ENCODE measurements at places on chromosomes 2 and 18. TPM values are rescaled to one million over a fixed set of nuclear protein-coding genes. Genes with fewer than 3 reads are reported as not detected.
A peak's percentile ranks its signal among the peaks of the same experiment; 100 is the strongest.

FBXO11 gene
- 43.5 TPM for total RNA-seq

SIX3 gene
- total RNA-seq, result not detected

GKN1 gene
- total RNA-seq, result not detected

TBR1 gene
- 0.48 TPM for total RNA-seq

ECEL1 gene
- total RNA-seq, result 1.6 TPM

KLHL14 gene
- total RNA-seq, result 69.8 TPM

IER3IP1 gene
- total RNA-seq, result 8.2 TPM

CCDC102B gene
- total RNA-seq, result 8.2 TPM

- H3K27ac ChIP-seq, result no peak overlapping the region
- no peak for DNase-seq
- peaks cover 2% of the 10 kb centered on the region for H3K36me3 ChIP-seq
Observed at GRCh38 chr2:74317701-74318100, 25.5 kb downstream of the SLC4A5 start.

DNA sequence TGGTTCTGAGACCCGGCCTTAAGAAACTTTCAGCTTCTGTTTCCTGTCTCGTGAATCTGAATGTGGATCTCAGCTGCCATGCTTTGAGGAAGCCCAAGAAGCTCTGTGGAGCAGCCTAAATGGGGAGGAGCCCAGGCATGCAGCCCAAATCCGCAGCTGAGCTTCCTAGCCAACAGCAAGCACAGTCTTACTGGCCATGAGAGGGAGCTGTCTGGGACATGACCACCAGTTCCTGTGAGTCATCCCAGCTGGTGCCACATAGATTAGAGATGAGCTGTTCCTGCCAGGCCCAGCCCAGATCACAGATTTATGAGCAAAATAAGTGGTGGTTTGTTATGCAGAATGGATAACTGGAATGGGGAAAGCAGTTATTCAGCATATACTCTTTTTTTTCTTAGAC is 224.4 kb upstream of the APCDD1 start:
- no peak overlapping the region for H3K27ac ChIP-seq
- no peaks in the 10 kb centered on the region for H3K27me3 ChIP-seq
- H3K4me1 ChIP-seq, result no peaks in the 10 kb centered on the region
- H3K4me3 ChIP-seq, result no peak overlapping the region
- DNase-seq, result peak; percentile 89

GRCh38 chr2:73920577-73921545 is 5.8 kb upstream of the DGUOK start:
- H3K4me1 ChIP-seq, result no peaks in the 10 kb centered on the region
- DNase-seq, result peak; percentile 26
- peaks cover 11% of the 10 kb centered on the region for H3K27me3 ChIP-seq

- H3K36me3 ChIP-seq, result no peaks in the 10 kb centered on the region
- H3K4me3 ChIP-seq, result no peak overlapping the region
- no peak overlapping the region for H3K27ac ChIP-seq
- no peaks in the 10 kb centered on the region for H3K4me1 ChIP-seq
- no peaks in the 10 kb centered on the region for H3K27me3 ChIP-seq
Observed at GRCh38 chr2:102417946-102418345, 5.0 kb upstream of the IL18RAP start.

DNA sequence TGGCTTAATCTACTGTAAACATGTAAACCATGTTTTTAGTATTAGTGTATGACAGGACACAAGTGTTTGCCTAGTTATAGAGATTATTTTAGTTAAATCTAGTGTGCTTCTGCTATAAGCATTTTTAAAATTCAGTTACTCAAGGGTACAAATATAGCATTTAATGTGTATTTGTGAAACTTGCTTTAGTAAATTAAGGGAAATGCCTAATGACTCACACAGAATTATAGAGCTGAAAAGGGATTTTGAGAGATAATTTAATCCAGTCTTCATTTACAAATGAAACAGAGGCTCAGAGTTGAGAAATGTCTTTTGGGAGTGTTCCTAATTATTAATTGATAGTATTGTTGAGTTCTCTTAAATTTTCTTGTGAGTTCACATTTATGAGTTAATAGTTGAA is 8.2 kb downstream of the ACTR3 start:
- no peaks in the 10 kb centered on the region for H3K36me3 ChIP-seq

DNA sequence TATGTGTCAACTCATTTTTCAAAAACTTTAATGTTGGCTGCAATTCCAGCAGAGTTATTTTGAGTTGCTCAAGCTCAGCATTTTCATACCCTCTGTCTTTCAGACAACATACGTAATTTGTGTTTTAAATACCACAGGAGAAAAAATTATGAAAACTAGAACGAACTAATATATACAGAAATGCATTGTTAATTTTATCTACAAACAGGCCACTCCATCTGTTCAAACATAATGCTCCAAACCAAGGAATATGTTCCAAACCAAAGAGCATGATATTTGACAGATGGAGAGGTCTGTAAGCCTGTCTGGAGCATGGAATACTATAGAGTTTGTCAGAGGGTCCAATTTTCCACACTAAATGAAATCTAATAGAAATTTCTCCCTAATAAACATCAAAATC is 536.2 kb upstream of the FSIP2 start:
- H3K4me3 ChIP-seq, result no peak overlapping the region
- no peaks in the 10 kb centered on the region for H3K36me3 ChIP-seq

DNA sequence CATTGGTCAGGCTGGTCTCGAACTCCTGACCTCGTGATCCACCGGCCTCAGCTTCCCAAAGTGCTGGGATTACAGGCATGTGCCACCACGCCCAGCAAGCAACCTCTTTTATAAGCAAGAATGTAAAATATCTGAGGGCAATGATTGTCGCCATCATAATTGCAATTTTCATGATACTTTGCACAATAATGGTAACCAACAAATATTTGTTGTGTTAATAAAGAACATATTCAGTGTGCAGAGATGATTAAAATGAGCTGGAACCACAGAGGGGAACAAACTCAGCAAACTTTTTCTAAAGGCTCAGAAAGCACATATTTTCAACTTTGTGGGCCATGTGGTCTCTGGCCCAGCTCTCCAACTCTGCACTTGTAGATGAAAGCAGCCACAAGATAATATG is 115.2 kb upstream of the SIX2 start:
- no peaks in the 10 kb centered on the region for H3K4me1 ChIP-seq
- H3K4me3 ChIP-seq, result no peak overlapping the region
- H3K27me3 ChIP-seq, result no peaks in the 10 kb centered on the region
- DNase-seq, result no peak
- no peak overlapping the region for H3K27ac ChIP-seq
- H3K36me3 ChIP-seq, result no peaks in the 10 kb centered on the region

GRCh38 chr2:72427022-72427861 is 279.6 kb upstream of the CYP26B1 start:
- H3K4me3 ChIP-seq, result no peak overlapping the region
- no peaks in the 10 kb centered on the region for H3K27me3 ChIP-seq
- no peaks in the 10 kb centered on the region for H3K4me1 ChIP-seq
- no peak overlapping the region for H3K27ac ChIP-seq
- no peak for DNase-seq

DNA sequence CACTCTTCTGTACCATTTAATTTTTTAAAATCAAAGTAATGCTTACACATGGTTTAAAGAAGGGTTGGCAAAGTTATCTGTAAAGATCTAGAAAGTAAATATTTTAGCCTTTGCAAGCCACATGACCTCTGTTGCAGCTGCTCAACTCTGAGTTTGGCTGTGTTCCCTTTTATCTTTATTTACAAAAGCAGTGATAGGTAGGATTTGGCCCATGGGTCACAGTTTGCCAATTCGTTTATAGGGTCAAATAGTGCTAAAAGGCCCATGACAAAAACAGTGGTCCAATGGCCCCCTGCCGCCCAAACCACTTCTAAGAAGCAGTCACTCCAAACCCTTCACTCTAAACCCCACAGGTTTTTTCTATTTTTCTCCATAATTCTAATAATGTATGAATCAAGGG is 124.8 kb downstream of the PARD3B start:
- no peak overlapping the region for H3K27ac ChIP-seq
- no peak overlapping the region for H3K4me3 ChIP-seq
- H3K4me1 ChIP-seq, result no peaks in the 10 kb centered on the region
- H3K27me3 ChIP-seq, result no peaks in the 10 kb centered on the region
- no peaks in the 10 kb centered on the region for H3K36me3 ChIP-seq

DNA sequence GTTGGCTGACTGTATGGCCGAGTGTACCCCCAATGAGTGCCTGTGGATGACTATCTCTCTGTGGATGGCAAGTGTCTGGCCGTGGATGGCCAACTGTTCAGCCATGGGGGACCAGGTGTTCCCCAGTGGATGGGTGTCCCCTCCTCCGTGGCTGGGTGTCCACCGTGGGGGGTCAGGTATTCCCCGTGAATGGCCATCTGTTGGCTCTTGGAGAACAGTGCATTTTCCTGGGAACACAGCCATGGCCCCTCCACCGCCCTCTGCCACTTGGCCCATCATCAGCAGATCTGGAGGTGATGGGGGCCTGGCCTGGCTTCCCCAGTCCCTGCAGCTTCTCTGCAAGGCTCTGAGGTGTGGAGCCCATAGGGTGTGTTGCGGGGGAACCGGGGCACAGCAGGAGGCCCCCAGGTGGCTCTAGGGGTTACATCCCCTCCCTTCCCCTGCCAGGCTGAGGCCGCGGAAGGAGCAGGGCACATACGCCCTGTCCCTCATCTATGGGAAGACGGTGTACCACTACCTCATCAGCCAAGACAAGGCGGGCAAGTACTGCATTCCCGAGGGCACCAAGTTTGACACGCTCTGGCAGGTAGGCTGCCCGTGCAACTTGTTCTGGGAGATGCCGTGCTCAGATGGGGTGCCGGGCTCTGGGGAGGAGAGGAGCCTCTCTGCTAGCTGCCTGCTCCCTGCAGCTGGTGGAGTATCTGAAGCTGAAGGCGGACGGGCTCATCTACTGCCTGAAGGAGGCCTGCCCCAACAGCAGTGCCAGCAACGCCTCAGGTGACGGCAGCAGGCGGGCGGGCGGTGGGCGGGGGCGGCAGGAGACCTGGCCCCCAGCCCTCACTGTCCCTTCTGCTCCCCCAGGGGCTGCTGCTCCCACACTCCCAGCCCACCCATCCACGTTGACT is 19.3 kb downstream of the ZAP70 start:
- DNase-seq, result no peak
- no peak overlapping the region for H3K4me3 ChIP-seq
- H3K4me1 ChIP-seq, result peaks cover 10% of the 10 kb centered on the region
- H3K27ac ChIP-seq, result no peak overlapping the region
- H3K36me3 ChIP-seq, result no peaks in the 10 kb centered on the region

DNA sequence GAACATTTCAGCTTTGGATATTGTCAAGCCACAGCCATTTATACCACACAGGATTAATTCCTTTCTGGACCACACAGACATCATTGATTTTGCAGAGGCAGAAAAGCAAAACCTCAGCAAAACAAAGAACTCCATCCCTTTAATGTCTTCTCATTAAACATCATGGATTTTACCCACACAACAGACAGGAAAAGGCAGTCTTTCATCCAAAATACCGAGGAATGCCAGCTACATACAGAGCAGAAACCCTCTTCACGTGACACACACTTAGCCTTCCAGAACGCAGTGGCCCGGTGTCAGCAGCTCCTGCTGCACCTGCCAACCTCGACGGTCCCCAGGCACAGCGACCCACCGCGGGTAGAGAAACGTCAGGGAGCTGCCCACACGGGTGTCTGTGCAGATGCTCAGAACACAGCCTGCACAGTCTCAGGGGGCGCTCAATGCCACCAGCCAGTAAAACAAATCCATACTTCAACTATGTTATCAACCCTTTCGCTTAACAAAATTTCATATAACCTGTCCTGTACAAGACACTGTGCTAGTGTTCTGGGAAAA is 304.5 kb downstream of the EIPR1 start:
- DNase-seq, result no peak
- no peak overlapping the region for H3K4me3 ChIP-seq
- no peak overlapping the region for H3K27ac ChIP-seq
- no peaks in the 10 kb centered on the region for H3K4me1 ChIP-seq

DNA sequence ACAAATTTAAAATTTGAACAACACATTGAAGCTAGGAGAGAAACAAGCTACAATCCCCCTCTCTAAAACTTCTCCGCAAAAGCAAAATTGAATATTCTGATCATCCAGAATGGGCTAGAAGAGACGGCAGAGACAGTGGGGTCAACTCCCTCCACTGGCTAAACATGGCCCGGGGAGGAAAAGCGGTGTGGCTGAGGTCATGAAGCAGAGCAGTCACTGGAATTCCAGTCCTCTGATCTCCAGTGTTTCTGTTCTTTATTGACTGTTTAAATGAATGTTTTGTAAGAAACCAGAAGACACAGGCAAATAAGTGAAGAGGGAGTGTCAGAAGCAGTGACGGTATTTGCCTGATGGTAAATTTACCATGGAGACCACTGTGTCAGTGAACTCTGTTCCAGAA is 116.2 kb downstream of the GAREM1 start:
- H3K36me3 ChIP-seq, result no peaks in the 10 kb centered on the region
- peaks cover 26% of the 10 kb centered on the region for H3K4me1 ChIP-seq
- no peak overlapping the region for H3K4me3 ChIP-seq
- no peaks in the 10 kb centered on the region for H3K27me3 ChIP-seq
- no peak overlapping the region for H3K27ac ChIP-seq
- DNase-seq, result no peak

DNA sequence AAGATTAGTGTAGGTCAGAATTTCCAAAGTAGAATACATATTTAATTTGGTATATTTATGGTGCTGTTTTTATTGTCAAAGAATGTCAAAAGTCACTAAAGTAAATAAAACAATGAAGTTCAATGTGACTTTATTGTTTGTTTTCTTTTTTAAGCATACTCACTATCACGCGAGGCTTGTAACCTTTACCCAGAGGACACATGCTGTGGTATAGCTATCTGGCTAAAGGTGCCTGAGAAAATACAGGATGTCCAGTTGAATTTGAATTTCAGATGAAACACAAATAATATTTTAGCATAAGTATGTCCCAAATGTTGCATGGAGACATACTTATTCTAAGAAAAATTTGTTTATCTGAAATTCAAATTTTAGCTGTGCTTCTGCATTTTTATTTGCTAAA is 103.3 kb upstream of the KLF7 start:
- no peaks in the 10 kb centered on the region for H3K36me3 ChIP-seq
- no peak overlapping the region for H3K27ac ChIP-seq
- no peaks in the 10 kb centered on the region for H3K27me3 ChIP-seq
- no peak for DNase-seq

DNA sequence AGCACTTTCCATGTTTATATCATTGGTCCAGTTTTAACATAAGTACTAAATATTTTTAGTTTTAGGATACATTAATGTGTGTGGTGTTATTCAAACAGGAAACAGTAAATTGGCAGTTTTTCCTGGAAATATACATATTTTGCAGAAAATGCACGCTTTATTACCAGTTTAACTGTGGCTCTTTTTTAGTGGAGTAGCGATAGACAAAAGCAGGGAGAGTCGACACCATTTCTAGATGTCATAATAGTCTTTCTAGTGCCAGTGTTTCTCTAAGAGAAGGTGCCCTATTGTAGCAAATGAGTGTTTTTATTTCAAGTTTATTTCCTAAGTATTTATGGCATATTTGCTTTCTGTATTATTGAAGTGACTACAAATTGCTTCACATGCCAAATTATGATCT is 9.1 kb upstream of the SLC35G4 start:
- H3K27ac ChIP-seq, result no peak overlapping the region
- DNase-seq, result no peak
- H3K4me1 ChIP-seq, result no peaks in the 10 kb centered on the region
- H3K27me3 ChIP-seq, result no peaks in the 10 kb centered on the region
- H3K36me3 ChIP-seq, result no peaks in the 10 kb centered on the region
- H3K4me3 ChIP-seq, result no peak overlapping the region

- no peaks in the 10 kb centered on the region for H3K36me3 ChIP-seq
- H3K27ac ChIP-seq, result no peak overlapping the region
- H3K4me1 ChIP-seq, result no peaks in the 10 kb centered on the region
- no peak overlapping the region for H3K4me3 ChIP-seq
- DNase-seq, result no peak
- H3K27me3 ChIP-seq, result no peaks in the 10 kb centered on the region
Observed at GRCh38 chr2:142863485-142863961, 13.9 kb upstream of the KYNU start.
